ENCODE measurements at places on chromosomes 6 and 20.

DNA sequence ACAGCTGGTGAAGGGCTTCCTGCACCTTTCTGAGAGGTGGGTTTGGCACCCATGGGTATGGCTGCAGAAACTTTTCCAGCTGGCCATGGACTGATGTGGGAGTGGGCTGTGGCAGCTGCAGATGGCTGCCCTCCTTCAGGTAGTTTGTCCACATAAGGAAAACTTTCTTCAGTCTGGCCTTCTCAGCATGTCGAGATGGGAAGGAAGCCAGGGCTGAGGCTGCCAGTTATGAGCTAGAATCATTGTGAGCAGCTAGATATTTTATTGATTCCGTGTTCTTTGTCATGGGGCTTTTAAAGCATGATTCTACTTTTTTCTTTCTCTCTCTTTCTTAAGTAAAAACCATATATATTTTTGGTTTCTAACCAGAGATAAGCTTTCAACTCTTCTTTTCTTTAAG lies 16.6 kb downstream of the NKX2-4 start:
- no peak for DNase-seq

GRCh38 chr6:43007126-43007525 lies 6.6 kb downstream of the MEA1 start:
- no peak for DNase-seq

DNA sequence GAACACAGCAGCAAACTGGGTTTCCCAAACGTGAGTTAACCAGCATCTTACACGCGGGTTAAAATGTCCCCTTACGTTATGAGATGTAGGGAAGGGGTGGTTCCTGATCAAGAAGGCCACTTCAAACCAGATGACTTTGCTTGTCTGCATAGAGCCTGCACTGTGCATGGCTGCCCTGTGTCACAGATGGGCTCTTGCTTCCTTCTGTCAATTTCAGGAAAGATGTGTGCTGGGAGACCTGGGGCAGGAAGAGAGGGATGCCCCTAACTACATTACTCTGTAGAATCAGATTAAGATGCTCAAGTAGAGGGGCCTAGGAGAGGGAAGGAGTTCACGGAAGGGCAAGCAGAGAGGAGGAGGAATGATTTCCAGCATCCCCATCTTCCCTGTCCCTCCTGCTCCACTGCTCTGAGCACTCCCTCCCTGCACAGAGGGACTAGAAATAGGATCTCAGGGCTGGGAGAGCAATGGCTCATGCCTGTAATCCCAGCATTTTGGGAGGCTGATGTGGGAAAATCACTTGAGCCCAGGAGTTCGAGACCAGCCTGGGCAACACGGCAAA lies 63.5 kb upstream of the ZMYND8 start:
- DNase-seq = no peak

DNA sequence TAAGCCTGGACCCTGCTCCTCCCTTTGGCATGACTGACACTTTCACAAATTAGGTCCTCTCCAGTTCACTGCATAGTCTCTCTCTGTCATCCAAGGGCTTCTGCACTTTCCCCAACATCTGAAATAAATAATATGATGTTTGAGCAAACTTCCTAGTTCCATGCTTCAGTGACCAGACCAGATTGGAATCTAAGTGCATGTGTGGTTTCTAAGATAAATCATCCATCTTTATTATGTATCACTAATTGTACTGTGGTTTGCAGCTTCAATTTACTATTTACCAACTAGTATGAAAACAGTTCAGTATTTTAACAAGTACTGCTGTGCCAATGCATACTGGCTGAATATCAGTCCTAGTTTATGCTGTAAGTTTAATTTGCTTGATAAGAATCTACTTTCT lies 18.7 kb downstream of the SESN1 start:
- DNase-seq = peak; percentile 74

- DNase-seq = no peak
Measured at GRCh38 chr6:149209871-149210775, 107.4 kb upstream of the TAB2 start.

GRCh38 chr20:50191544-50192363 lies 1.1 kb downstream of the CEBPB start:
- DNase-seq = no peak
